ENCODE measurements at places on chromosomes 13 and 19. TPM values are rescaled to one million over a fixed set of nuclear protein-coding genes. Genes with fewer than 3 reads are reported as not detected.

The B3GNT3 gene
- total RNA-seq, result 0.52 TPM

The TPTE2 gene
- not detected for total RNA-seq

The IGSF23 gene
- not detected for total RNA-seq

The CBARP gene
- 1.1 TPM for total RNA-seq

The CEACAM19 gene
- 0.74 TPM for total RNA-seq

The ZNF221 gene
- 0.28 TPM for total RNA-seq

The FGF9 gene
- 3.0 TPM for total RNA-seq

The DIRAS1 gene
- total RNA-seq, result 0.20 TPM

The LSR gene
- total RNA-seq, result 17.1 TPM

The TINCR gene
- 1.4 TPM for total RNA-seq

The NECTIN2 gene
- 1.4 TPM for total RNA-seq

The NLRP4 gene
- total RNA-seq, result not detected

The CAPN12 gene
- total RNA-seq, result 1.1 TPM

The OR4F17 gene
- not detected for total RNA-seq

The ZSWIM9 gene
- total RNA-seq, result 6.7 TPM

The C19orf44 gene
- total RNA-seq, result 3.2 TPM

The LGI4 gene
- total RNA-seq, result not detected

All from activated T-cell treated with anti-CD3 and anti-CD28 coated beads, Interleukin-2, amount 50 U/mL, for 4 hours (primary cell).